ENCODE measurements at places on chromosomes 6 and 20.

GRCh38 chr6:163580311-163581030 lies 166.0 kb downstream of the QKI start:
- no peak for DNase-seq

GRCh38 chr6:29675561-29675960 lies 5.4 kb downstream of the ZFP57 start:
- no peak for DNase-seq

DNA sequence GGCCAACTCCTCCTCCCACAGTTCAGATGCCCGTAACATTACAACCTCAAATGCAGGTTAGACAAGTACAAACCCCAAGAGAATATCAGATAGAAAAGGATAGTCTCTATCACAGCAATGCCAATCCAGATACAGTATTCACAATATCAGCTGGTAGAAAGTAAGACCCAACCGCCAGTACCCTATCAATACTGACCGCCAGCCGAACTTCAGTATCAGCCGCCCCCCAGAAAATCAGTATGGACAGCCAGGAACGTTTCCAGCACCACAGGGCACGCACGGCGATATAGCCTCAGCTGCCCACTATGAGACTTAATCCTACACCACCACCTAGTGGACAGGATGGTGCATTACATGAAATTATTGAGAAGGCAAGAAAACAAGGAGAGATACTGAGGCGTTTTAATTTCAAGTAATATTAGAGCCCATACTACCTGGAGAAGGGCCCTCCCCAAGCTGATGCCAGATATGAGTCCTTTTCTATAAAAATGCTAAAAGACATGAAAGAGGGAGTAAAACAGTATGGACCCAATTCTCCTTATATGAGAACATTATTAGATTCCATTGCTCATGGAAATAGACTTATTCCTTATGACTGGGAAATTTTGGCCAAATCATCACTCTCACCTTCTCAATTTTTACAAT lies 17.6 kb upstream of the EIF2S2 start:
- peak; percentile 45 for DNase-seq

DNA sequence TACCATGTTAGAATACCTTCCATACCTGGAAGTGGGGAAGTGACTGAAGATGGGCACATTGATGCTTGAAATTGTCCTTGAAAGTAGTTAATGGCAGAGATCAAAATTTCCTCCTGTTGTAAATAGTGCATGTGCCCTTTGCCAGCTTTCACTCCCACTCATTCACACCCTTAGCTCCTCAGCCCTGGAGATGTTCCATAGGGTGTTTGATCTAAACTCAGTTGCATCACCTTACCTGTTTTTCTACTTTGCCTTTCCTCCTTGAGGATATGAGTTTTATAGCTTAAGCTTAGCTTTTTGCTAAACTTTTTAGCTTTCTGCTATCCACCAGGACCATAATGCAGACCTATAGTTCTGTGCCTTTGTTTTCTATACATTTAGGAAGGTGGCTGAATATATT lies 69.0 kb downstream of the CEP57L1 start:
- DNase-seq = no peak

- no peak for DNase-seq
Measured at GRCh38 chr6:142242269-142242668, 59.5 kb upstream of the ADGRG6 start.
